T-helper 9 cell (primary cell): ENCODE measurements at places on chromosomes 13 and 19.

- no peak for DNase-seq
Measured at GRCh38 chr19:46431824-46432223, 3.1 kb upstream of the PNMA8C start.

GRCh38 chr13:100512422-100512821 lies 76.2 kb downstream of the GGACT start:
- no peak for DNase-seq

DNA sequence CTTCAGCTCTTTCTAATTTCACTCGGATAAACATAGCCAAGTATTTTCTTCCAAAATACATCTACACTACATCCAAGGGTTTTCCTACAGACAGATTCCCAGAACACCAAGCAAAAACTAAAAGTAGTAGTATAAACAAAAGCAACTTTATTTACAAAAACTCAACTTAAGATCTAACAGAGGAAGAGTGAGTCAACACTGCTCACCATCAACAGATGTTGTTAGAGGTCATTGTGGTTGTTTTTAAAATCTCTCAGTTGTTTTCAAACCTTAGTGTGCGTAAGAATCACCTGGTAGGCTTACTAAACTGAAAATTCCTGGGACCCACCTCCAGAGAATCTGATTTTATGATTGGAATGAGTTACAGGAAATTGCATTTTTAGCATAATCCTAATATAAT lies 631.7 kb upstream of the SGCG start:
- DNase-seq: no peak

GRCh38 chr19:55368701-55369563 lies 1.3 kb downstream of the IL11 start:
- no peak for DNase-seq

DNA sequence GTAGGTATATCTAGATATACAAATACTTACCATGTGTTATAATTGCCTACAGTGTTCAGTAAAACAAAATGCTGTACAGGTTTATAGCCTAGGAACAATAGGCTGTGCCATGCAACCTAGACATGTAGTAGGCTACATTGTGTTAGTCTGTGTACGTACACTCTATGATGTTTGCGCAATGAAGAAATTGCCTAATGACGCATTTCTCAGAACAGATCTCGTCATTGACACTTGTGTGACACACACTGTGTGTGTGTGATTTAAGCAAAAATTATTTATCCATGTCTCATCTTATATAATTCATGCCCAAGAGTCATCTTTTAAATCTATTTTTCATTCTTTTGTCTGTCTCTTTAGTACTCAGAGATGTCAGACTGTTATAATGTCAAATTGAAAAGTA lies 1888.8 kb upstream of the PCDH20 start:
- no peak for DNase-seq

GRCh38 chr13:42495255-42495654 lies 78.7 kb upstream of the TNFSF11 start:
- DNase-seq: no peak

GRCh38 chr19:32397671-32398101 lies 7.9 kb upstream of the DPY19L3 start:
- DNase-seq: no peak

DNA sequence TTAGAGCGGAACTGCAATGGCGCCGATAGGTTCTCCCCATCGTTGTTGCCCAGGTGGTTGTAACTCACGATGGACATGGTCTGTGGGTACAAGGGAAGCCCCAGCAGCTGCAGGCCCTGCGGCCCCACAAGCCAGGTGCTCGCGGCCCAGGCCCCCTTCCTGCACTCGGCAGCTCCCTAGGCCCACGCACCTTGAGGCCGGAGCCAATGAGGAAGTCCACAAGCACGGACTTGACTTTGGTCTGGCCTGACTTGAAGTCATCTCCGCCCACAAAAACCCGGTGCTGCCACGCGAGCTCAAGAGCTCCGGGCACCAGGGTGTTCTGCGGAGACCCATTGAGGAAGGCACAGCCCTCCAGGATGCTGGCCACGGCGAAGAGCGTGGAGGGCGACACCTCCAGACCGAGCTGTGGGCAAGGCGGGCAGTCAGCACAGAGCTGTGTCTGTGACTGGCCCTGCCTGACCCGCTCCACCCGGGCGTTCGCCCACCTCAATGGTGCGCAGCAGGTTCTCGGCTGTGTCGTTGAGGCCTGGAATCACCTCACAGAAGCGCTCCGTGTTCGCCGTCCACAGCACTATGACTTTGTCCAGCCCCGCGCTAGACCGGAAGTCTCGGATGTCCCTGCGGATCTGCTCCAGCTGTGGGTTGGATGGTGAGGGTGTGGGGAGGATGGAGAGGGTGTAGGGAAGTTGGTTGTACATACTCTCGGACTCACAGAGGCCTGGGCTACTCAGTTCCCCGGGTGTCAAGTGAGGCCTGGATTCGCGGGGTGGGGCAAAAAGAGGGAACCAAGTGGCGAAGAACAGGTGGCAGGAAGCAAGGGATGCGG lies 1.9 kb downstream of the ISYNA1 start:
- DNase-seq: no peak

DNA sequence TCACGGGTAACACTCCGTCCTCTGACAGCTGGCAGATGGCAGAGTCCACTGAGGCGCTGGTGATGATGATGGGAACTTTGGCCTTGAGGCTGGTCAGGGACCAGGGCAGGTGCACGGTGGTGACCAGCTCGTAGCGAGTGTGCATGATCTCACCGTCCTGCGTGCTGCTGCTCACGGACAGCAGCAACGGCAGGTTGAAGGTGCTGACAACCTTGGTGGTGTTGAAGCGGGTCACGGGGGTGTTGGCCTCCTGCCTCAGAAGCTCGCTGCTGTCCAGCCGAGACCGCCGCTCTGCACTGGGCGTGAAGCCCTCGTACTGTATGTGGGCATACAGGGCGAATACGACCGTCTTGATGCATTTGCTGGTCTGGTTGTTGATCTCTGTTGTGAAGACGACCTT lies 11.6 kb downstream of the ARRDC5 start:
- no peak for DNase-seq

DNA sequence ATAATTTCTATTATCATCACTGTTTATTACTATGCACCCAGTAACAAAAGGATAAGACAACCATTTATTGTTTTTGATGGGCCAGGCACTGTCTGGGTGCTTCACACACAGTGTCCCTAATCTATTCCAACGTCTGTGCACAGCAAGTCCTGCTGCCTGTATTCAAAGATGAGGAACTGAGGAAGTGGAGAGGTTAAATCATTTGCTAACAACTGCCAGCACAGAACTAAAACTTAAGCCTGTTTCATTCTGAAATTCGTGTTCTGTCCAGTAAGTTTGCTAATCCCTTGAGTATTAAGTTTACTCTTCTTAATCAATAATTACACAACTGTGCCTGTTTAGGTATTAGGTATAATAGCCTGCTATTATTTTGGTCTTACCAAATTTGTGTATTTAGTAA lies 41.9 kb downstream of the TEX26 start:
- DNase-seq: no peak

GRCh38 chr19:12913851-12914690 lies 5.0 kb downstream of the SYCE2 start:
- peak; percentile 22 for DNase-seq

- no peak for DNase-seq
Measured at GRCh38 chr19:1041835-1042685, 2.2 kb downstream of the ABCA7 start.

GRCh38 chr19:44303976-44304568 lies 753 bp downstream of the ZNF235 start:
- DNase-seq: no peak

DNA sequence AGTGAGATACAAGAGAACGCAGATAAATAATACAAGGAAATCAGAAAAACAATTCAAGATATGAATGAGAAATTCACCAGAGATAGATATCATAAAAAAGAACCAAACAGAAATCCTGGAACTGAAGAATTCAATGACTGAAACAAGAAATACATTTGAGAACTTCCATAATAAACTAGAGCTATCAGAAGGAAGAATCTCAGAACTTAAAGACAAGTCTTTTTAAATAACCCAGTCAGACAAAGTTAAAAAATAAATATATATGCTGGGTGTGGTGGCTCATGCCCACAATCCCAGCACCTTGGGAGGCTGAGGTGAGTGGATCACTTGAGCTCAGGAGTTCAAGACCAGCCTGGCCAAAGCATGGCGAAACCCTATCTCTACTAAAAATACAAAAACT lies 28.7 kb upstream of the N4BP2L1 start:
- no peak for DNase-seq

GRCh38 chr19:52398081-52398441 lies 412 bp downstream of the ZNF528 start:
- no peak for DNase-seq

DNA sequence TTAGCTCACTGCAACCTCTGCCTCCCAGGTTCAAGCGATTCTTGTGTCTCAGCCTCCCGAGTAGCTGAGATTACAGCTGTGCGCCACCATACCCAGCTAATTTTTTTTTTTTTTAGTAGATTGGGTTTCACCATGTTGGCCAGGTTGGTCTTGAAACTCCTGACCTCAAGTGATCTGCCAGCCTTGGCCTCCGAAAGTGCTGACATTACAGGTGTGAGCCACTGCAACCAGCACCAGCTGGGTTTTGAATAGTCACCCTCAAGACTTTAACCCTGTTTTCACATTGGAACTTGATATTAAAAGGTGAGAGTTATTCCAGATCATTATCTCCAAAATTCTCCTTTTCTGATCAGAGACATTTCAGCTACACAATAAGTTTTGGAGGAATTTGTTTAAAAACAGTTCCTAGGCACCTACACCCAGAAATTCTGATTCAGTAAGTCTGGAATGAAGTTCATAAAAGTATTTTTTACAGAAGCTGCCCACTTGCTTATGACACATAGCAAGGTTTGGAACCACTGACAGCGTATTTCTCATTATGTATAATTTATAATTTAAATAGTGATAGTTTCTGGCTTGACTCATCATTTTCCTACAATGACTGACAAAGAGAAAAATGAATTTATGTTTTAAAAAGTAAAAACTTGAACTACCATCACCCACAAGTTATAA lies 417.3 kb downstream of the DIAPH3 start:
- DNase-seq: no peak

DNA sequence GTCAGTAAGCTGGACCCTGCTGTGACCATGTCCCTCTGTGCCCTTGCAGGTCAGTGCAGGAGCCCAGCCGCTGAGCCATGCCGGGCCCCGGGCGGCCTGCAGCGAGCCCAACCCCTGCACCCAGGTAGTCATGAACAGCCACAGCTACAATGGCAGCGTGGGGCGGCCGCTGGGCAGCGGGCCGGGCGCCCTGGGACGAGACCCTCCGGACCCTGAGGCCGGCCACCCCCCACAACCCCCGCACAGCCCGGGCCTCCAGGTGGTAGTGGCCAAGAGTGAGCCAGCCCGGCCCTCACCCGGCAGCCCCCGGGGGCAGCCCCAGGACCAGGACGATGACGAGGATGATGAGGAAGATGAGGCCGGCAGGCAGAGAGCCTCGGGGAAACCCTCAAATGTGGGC lies 6.9 kb downstream of the KCNN1 start:
- no peak for DNase-seq

- no peak for DNase-seq
Measured at GRCh38 chr13:33307843-33308242, 22.3 kb upstream of the STARD13 start.

DNA sequence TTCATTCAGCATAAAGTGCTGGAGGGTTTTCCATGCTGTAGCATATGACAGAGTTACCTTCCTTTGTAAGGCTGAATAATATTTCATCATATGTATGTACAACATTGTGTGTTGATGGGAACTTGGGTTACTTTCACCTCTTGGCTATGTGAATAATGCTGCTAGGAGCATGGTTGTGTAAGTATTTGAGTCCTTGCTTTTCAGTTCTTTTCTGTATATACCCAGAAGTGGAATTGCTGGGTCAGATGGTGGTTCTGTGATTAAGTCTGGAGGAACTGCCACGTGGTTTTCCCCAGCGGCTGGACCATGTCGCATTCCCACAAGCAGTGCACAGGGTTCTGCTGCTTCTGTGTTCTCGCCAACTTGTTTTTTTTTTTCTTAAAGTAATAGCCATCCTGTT lies 101.2 kb upstream of the TEX29 start:
- DNase-seq: no peak

DNA sequence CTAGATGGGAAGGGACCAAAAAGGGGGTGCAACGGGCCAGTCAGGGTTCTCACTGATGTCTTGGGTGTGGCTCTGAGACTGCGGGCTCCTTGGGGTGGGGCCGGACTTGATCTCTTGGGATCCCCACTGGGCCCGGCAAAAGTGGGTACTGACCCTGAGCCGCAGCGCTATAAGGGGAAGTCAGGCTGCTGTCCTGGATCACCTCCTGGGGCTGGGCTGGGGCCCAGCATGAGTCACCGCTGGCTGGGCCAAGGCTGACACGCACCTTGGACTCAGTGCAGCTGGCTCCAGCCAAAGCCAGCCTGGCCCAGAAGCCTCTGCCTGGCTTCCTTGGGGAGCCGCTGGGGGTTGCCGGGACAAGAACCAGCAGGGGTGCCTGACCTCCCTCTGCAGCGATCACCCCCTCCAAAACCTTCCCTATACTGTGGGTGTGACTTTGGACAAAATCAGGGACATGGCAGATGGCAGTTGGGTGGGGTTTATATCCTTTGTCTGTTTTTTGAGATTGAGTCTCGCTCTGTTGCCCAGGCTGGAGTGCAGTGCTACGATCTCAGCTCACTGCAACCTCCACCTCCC lies 617 bp upstream of the IQCN start:
- DNase-seq: no peak

DNA sequence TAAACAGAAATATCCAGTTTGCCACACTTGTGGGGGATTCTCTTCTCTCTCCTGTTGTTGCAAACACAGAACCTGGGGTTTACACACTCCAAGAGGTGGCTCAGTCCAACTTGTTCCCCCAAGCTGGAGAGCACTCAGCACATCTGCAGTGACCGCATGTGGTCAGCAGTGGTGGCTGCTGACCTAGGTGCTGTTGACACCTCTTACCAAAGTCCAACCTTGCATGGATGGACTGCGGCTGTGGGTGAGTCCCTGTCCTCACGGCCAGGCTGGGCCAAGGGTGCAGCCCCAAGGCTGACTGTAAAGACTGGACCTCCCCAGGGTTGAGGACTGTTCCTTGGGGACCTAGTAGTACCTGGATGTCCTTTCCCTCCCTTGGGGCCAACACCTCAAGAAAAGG lies 6.1 kb downstream of the LRFN3 start:
- no peak for DNase-seq

DNA sequence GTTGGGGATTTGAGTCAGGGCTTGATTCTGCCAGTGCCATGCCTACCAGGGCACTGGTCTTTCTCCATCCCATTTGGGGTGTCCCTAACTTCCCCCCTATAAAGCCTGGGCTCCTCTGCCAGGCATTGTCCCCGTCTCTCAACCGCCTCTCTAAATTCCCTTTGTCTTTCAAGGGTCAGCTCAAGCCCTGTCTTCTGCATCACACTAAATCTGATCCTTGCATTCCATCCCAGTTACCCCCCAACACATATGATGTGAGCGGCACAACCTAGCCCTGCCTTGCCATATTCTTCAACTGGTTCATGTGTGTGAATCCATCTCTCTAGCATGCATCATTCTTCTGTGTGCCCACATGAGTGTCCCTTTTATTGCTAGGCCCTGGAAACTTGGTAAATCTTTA lies 480.9 kb downstream of the ZNF536 start:
- no peak for DNase-seq

- peak; percentile 60 for DNase-seq
Measured at GRCh38 chr19:19540064-19540714, 2.1 kb downstream of the CILP2 start.
